ENCODE measurements at places on chromosomes 2 and 18. TPM values are rescaled to one million over a fixed set of nuclear protein-coding genes. Genes with fewer than 3 reads are reported as not detected.

The STON1 gene
- total RNA-seq: 16.7 TPM

The TMBIM1 gene
- 166 TPM for total RNA-seq

The GTF2A1L gene
- not detected for total RNA-seq

The MEP1B gene
- not detected for total RNA-seq

The VIL1 gene
- not detected for total RNA-seq

The CD8A gene
- 2.8 TPM for total RNA-seq

The CENPA gene
- not detected for total RNA-seq

The LINC00305 gene
- not detected for total RNA-seq

The TEKT4 gene
- total RNA-seq: not detected

The FIGLA gene
- total RNA-seq: not detected

The NEU2 gene
- not detected for total RNA-seq

The PTH2R gene
- total RNA-seq: not detected

The FNDC4 gene
- 32.5 TPM for total RNA-seq

The RAMP1 gene
- 86.7 TPM for total RNA-seq

The ZBTB7C gene
- 4.2 TPM for total RNA-seq

The SERPINB11 gene
- not detected for total RNA-seq

The ASB18 gene
- total RNA-seq: 1.9 TPM

The TFPI gene
- total RNA-seq: 68.6 TPM

The AGPS gene
- 27.4 TPM for total RNA-seq

The TRPM8 gene
- not detected for total RNA-seq

The GAL3ST2 gene
- total RNA-seq: not detected

The SEPTIN10 gene
- total RNA-seq: 63.4 TPM

The TTR gene
- total RNA-seq: not detected

The AMER3 gene
- total RNA-seq: not detected

The LBX2 gene
- 1.0 TPM for total RNA-seq

The C2orf68 gene
- total RNA-seq: 22.4 TPM

The AKAIN1 gene
- total RNA-seq: not detected

The GREB1 gene
- 9.6 TPM for total RNA-seq

The RGPD4 gene
- not detected for total RNA-seq

The LIMS2 gene
- 204 TPM for total RNA-seq

The TMEM169 gene
- 0.27 TPM for total RNA-seq

The CCDC138 gene
- total RNA-seq: 1.6 TPM

The PLGLB1 gene
- 0.41 TPM for total RNA-seq

The MATN3 gene
- total RNA-seq: 0.52 TPM

The KHK gene
- 3.0 TPM for total RNA-seq

The SOS1 gene
- 26.9 TPM for total RNA-seq

The MDH1B gene
- 0.50 TPM for total RNA-seq

The DTNA gene
- total RNA-seq: 128 TPM

The LCT gene
- not detected for total RNA-seq

The UGT1A5 gene
- not detected for total RNA-seq

The OSR1 gene
- total RNA-seq: 59.7 TPM

The AQP4 gene
- total RNA-seq: 5.6 TPM

The TNFAIP6 gene
- 7.6 TPM for total RNA-seq

The OR6B2 gene
- not detected for total RNA-seq

The TUBA3E gene
- 6.7 TPM for total RNA-seq

The MYO3B gene
- not detected for total RNA-seq

The CYTIP gene
- total RNA-seq: 4.9 TPM

All from left cardiac atrium (tissue), 4 donors.